ENCODE measurements at places on chromosomes 3 and 15. TPM values are rescaled to one million over a fixed set of nuclear protein-coding genes. Genes with fewer than 3 reads are reported as not detected.

Gene FEZF2
- total RNA-seq, result not detected

Gene OXTR
- total RNA-seq, result 12.1 TPM

Gene MESP2
- total RNA-seq, result 0.75 TPM

Gene ALS2CL
- total RNA-seq, result 1.4 TPM

Gene DOCK3
- total RNA-seq, result 0.12 TPM

Gene GRK7
- under 0.01 TPM for total RNA-seq

Gene CD86
- not detected for total RNA-seq

Data from uterine smooth muscle cell (primary cell).